ENCODE measurements at places on chromosomes 3 and 15. TPM values are rescaled to one million over a fixed set of nuclear protein-coding genes. Genes with fewer than 3 reads are reported as not detected.

- no peak for DNase-seq
These were observed 578.8 kb downstream of the ROBO2 start for GRCh38 chr3:77618686-77619085.

DNA sequence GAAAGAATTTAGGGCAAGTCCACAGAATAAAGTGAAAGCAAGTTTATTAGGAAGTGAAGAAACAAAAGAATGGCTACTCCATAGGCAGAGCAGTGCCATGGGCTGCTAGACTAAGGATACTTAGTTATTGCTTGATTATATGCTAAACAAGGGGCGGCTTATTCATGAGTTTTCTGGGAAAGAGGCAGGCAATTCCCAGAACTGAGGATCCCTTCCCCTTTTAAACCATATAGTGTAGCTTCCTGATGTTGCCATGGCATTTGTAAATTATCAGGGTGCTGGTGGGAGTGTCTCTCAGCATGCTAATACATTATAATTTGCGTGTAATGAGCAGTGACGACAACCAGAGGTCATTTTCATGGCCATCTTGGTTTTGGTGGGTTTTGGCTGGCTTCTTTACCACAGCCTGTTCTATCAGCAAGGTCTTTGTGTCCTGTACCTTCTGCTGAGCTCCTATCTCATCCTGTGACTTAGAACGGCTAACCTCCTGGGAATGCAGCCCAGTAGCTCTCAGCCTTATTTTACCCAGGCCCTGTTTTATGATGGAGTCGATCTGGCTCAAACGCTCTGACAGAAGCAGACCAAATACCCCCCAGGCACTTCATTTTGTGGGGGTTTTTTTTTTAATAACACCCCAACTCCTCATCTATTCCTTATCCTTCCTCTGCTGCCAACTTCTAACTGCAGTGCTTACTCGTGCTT is 103.0 kb upstream of the RARB start:
- no peak for DNase-seq

DNA sequence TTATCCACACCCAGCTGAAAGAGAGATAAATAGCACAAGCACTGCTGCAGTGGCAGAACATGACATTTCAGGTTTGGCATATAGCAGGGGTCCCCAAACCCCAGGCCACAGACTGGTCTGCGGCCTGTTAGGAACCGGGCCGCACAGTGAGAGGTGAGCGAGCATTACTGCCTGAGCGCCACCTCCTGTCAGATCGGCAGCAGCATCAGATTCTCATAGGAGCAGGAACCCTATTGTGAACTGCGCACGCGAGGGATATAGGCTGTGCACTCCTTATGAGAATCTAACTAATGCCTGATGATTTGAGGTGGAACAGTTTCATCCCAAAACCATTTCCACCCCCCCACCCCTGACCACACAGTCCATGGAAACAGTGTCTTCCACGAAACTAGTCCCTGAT is 54.6 kb downstream of the CCR4 start:
- DNase-seq: no peak

GRCh38 chr3:156016902-156017301 is 103.5 kb upstream of the KCNAB1 start:
- no peak for DNase-seq

Gene ADGRG7
- not detected for total RNA-seq

Gene SLC26A6
- total RNA-seq: 26.7 TPM

Gene STRA6
- not detected for total RNA-seq
